AG04449 (cell line): ENCODE measurements at places on chromosomes 13 and 19.

DNA sequence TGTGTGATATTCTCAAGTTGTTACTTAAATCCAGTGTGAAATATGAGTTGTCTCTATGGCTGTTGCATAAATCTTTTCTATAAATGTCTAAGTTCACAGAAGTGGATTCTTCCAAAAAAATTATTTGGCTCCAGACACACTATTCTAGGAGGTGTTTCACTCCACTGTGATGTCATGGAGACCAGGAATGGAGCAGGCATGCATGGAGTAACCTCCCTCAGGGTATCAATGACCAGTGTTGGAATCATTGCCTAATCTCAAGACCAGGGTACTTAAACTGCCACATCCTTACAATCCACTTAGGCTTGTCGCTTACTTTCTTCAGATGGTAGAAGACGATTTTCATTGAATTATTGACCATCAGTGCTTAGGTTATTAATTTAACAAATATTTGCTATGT is 55.4 kb downstream of the LRRC63 start:
- DNase-seq, result no peak

- DNase-seq, result no peak
Observed at GRCh38 chr13:110669036-110669435, 36.9 kb downstream of the CARS2 start.

GRCh38 chr13:19159761-19160420 is 21.7 kb downstream of the TUBA3C start:
- DNase-seq, result no peak

DNA sequence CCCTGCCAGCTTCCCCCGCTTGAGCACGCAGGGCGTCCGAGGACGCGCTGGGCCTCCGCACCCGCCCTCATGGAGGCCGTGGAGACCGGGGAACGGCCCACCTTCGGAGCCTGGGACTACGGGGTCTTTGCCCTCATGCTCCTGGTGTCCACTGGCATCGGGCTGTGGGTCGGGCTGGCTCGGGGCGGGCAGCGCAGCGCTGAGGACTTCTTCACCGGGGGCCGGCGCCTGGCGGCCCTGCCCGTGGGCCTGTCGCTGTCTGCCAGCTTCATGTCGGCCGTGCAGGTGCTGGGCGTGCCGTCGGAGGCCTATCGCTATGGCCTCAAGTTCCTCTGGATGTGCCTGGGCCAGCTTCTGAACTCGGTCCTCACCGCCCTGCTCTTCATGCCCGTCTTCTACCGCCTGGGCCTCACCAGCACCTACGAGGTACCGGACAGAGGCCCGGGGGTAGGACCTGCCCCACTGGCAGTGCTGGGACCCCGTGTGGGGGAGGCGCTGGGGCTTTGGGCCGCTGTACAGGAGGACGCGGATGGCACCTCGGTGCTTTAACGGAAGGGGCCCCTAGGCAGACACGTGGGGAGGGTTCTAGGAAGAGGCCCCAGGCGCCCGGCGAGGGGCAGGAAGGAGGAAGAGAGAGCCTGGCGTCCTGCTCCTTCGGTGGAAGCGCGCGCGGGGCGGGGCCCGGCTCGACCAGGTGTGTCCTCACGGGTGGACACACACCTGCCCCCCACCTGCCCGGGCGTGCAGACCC is 681 bp downstream of the SLC5A5 start:
- no peak for DNase-seq

- DNase-seq, result no peak
Observed at GRCh38 chr13:24281188-24282008, 28.0 kb upstream of the C1QTNF9 start.

DNA sequence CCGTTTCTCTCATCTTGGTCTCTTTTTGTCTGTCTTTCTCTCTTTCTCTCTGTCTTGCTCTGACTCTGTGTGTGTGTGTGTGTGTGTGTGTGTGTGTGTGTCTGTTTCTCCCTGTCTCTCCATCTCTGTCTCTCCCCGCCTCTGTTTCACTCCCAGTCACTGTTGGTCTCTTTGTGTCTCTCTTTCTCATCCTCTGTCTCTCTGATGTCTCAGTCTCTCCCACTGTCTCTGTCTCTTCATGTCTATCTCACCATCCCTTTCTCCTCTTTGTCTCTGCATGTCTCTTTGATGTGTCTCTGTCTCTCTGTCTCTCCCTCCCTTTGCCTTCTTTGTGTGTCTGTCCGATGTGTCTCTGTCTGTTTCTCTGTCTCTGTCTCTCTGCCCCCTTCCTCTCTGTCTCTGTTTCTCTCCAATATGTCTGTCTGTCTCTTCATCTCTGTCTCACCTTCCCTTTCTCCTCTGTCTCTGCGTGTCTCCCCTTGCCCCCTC is 2.5 kb downstream of the NFIC start:
- no peak for DNase-seq

GRCh38 chr13:24212674-24213073 is 52.2 kb downstream of the SPATA13 start:
- DNase-seq, result no peak

DNA sequence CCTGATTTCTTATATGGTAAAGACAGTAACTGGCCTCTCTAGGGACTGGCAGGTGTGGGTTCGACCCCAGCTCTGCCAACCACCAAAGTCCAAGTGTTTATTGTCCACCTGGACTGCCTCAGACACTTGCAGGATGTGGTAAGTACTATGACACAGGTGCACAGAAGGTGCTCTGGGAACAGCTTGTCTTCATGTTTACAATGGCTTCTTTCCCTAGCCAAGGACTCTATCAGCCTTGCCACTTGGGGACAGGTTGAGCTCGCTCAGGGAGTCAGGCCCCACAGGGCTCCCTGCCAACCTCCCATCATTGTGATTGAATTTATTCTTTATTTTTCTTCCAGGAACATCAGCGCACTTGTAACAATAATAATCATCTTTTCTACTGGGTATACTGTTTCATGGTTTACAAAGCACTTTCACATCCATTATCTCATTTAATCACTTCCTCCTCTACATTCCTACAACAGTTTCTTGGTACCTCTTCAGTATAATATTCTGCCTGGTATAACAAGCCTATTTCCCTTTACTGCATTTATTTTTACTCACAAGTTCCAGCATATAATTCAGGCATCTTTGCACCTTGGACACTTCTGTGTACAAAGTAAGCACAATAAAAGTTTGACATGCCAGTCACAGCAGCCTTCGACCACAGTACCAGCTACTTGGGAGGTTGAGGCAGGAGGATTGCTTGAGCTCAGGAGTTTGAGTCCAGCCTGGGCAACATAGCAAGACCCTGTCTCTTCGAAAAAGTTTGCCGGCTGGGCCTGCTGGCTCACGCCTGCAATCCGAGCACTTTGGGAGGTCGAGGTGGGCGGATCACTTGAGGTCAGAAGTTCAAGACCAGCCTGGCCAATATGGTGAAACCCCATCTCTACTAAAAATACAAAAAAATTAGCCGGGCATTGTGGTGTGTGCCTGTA is 24.2 kb upstream of the GATAD2A start:
- no peak for DNase-seq

DNA sequence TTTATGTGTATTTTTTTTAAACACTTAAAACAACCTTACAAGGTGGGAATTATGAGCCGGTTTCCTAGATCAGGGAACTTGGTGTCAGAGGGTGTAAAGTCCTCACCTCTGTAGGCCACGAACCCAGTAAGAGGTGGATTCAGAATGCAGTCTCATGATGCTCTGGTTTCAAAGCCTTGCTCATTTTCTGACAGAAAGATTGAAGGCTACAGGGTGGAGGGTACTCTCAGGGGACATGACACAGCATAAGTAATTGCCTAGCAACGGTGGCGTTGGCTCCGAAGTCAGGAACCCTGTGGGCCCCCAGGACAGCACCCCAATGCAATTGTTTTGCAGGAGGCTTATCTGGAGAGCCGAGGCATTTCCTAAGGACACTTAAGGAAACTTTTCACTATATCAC is 794.7 kb downstream of the EFNB2 start:
- no peak for DNase-seq

DNA sequence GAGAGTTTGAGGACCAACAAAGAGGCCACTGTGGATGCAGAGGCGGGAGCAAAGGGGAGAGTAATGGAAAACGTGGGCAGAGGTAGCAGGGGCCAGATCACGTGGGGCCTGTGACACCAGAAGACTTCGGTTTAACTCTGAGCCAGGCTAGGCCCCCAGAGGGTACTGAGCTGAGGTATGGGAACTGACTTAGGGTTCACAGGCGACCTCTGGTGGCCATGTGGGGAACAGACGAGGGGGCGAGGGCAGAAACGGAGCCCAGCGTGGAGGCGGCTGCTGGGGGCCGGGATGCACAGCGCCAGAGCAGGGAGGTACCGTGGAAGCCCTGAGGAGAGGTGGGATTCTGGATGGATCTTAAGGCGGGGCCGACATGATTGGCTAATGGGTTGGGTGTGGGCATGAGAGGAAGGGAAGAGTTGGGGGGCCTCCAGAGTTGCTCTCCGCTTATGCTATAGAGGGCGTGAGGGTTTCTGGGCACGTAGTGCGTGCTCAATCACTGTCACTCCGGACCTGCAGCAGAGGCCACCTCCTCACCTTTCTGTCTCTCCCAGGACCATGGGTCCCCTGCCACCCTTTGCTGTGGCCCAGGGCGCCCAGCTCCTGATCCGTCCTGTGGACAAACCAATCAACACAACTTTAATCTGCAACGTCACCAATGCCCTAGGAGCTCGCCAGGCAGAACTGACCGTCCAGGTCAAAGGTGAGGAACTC is 13.7 kb downstream of the PVR start:
- DNase-seq, result no peak

DNA sequence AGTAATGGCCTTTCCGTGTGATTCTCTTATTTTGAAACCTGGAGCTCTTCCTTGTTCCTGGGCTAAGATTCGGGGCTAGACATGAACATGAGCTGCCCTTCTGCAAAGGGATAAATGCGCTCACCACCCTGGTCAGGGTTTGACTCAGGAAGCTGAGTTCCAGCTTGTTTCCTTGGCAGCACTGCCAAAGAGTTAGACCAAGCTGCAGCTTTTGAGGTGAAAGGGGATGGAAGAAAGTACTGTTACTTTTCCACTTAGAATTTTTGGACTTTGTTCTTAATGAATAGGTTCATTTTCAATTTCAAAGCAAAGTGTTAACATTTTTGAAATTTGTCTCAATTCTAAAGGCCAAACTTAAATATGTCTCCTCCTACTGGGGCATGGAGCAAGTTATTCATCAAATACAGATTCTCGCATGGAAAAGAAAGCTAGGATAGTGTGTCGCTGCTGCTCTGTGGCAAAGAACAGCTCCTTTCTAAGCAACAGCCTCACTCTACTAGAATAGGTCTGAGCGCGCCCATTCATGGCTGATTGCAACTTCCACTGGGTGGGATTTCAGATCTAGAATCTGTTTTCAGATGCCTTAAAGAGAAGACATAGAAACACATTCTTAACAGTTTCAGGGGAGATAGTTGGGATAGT is 2.2 kb downstream of the RGCC start:
- no peak for DNase-seq
